NCI-H748 treated with DMSO at 0.1 percent for 48 hours (cell line): ENCODE measurements at places on chromosomes 5 and 9.

DNA sequence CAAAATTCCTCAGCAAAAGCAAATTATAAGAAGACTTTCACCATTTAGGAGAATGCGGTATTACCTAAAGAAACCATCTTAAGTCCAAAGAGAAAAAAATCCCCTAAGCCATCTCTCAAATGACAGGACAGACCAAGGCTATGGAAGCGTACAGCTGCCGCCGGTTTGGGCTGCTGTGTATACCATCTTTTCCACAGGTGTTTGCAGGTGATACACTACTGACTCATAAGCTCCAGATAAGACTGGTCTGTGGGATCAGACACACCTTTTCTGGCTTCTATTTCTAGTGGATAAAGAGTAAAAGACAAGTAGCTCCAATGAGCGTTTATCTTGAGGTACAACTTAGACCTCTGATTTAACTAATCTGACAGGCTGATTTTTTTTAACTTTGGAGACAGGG is 7.7 kb downstream of the CDKN2AIPNL start:
- no peak for DNase-seq

GRCh38 chr5:11540112-11540511 is 364.1 kb downstream of the CTNND2 start:
- DNase-seq, result no peak

DNA sequence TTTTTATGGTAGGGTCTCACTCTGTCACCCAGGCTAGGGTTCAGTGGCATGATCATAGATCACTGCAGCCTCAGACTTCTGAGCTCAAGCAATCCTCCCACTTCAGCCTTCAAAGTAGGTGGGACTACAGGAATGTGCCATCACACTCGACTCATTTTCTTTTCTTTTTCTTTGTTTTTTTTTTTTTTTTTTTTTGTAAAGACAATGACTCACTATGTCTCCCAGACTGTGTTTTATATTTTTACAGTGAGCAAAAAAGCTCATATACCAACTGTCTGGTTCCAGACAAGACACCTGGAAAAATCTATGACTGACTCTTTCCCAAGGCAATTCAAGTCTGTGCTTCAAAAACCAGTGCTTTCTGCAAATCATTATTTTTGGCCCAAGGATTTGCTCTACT is 10.8 kb upstream of the FOXD1 start:
- no peak for DNase-seq

GRCh38 chr5:115460472-115460871 is 84.1 kb downstream of the FEM1C start:
- no peak for DNase-seq

- DNase-seq, result no peak
These were observed 195.4 kb downstream of the MPDZ start for GRCh38 chr9:13083963-13084528.

DNA sequence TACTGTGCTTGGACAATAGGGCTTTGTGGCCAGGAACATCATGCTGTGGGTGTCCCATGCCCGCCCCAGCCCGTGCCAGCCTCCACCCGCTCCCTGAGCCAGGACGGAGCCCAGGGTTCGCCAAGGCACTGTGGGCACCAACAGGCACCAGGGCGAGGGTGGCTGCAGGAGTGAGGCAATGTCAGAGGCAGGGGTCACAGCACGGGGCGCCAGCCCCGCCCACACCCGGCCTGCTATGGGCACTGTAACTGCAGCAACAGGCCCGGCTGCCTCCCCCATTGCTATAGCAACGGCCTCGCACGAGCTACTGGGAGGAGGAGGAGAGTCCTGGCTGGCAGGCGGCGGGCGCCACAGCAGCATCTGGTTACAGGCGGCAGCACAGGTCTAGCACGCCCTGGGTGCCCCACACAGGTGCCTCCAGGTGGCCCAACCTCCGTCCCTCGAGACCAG is 2.5 kb downstream of the ABCA2 start:
- peak; percentile 75 for DNase-seq

DNA sequence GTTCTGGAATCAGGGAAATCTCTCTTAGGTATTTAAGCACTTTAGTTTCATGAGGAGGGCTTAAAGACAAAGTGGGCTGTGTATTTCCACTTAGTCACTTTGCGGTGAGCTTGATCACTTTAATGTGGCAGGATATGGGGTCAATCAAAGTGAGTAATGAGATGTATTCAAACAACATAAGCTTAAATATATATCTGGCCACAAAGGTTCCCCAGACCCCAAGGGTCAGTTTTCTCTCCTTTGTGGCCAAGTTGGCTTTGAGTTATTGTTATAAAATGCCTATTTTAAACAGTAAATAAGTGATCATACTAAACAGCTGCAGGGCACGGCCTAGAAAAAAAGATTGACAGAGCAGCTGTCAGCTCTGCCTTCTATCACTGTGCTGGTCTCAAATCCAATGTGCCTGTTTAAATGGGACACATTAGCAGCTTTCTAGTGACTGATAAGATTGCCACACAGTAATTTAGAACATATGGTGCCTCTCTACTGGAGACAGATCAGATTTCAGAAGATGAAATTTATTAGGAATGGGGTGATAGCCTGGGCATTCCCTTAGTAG is 363.9 kb downstream of the AGTPBP1 start:
- no peak for DNase-seq

GRCh38 chr9:114811301-114811700 is 5.5 kb upstream of the TNFSF15 start:
- DNase-seq, result no peak

- DNase-seq, result no peak
These were observed 110.4 kb downstream of the NTRK2 start for GRCh38 chr9:84779883-84780282.

GRCh38 chr9:135523521-135524129 is 2.4 kb downstream of the LCN1 start:
- DNase-seq, result no peak
